Hematopoietic multipotent progenitor cell treated with erythropoietin and hydrocortisone succinate and interleukin-3 and kit ligand, for 17 days (in vitro differentiated cells): ENCODE measurements at places on chromosomes 5 and 9.

DNA sequence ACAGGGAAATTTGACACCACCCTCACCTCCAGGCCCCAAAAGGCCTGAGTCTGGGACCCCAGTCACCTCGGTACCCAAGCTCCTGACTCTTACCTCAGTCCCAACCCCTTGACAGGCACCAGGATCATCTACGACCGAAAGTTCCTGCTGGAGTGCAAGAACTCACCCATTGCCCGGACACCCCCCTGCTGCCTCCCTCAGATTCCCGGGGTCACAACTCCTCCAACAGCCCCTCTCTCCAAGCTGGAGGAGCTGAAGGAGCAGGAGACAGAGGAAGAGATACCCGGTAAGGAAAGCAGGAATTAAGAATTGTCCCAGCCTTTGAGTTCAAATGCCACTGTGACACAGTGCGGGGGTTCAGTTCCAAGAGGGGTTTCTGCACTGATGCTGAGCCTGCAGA lies 1.3 kb downstream of the EIF4EBP3 start:
- DNase-seq = no peak

- no peak for DNase-seq
These were observed 26.4 kb upstream of the CARNMT1 start for GRCh38 chr9:75054368-75055001.

- no peak for DNase-seq
These were observed 315.2 kb downstream of the ARHGAP26 start for GRCh38 chr5:143085319-143085917.

- no peak for DNase-seq
These were observed 204.1 kb downstream of the ARRDC3 start for GRCh38 chr5:91179018-91179417.

DNA sequence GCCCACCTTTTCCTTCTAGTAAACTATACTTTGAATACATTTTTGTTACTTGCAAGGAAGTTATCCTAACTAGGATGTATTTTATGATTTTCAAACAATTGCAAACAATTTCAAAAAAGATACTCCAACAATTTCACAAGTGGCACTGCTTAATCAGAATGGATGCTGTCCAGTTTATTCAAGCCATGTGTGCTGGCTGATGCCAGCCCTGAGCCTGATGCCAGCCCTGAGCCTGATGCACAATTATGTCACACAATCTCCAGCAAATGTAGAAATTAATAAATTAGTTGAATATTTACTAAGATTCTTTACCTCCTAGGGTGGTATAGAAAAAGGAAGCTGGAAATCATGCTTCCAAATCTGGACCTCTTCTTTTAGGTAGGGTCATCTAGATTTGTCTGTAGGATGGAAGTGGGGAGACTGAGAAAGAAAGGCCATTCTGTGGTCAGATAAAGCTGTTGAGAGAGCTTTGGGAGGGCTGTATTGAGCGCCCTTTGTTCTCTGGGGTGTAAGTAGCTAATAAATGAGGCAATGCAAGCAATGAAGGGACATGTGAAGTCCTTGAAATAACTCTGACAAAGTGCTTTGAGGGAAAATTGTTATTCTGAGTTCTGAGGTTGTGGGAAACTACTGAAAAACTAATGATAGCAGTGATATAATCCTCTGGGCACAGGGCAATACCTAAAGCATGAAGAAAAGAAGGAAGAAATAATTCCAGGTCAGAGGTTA lies 5.8 kb upstream of the C6 start:
- DNase-seq = no peak

- no peak for DNase-seq
These were observed 607.9 kb downstream of the KCTD16 start for GRCh38 chr5:144778561-144778960.
